ENCODE measurements at places on chromosomes 12 and 14. TPM values are rescaled to one million over a fixed set of nuclear protein-coding genes. Genes with fewer than 3 reads are reported as not detected.

The PPP4R4 gene
- total RNA-seq, result 0.85 TPM

The ITGB7 gene
- 0.38 TPM for total RNA-seq

The METTL1 gene
- total RNA-seq, result 3.9 TPM

The TMEM263 gene
- 67.2 TPM for total RNA-seq

The AKAP5 gene
- 0.36 TPM for total RNA-seq

The CNTN1 gene
- 0.38 TPM for total RNA-seq

The CCER1 gene
- total RNA-seq, result not detected

The CLEC4D gene
- total RNA-seq, result not detected

The NKX2-1 gene
- total RNA-seq, result not detected
